Ammon's horn (tissue), 1 donor: ENCODE measurements at places on chromosomes 11 and 22.

DNA sequence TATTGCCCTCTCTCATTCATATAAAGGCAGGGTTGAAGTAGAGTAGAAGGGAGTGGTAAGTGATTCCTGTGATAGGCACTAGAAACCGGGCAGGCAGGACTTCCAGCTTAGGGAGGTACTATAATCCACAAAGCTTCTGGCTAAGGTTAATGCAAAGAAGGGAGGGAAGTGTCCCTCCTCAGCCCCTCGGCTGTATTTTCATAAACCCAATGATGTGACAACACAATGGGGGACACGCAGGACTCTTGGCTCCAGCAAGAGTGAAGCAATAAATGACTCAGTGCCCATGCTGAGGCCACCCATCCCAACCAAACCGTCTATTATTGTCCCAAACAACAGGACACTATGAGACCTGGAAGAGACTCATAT lies 90.7 kb downstream of the ETS1 start:
- DNase-seq, result no peak

DNA sequence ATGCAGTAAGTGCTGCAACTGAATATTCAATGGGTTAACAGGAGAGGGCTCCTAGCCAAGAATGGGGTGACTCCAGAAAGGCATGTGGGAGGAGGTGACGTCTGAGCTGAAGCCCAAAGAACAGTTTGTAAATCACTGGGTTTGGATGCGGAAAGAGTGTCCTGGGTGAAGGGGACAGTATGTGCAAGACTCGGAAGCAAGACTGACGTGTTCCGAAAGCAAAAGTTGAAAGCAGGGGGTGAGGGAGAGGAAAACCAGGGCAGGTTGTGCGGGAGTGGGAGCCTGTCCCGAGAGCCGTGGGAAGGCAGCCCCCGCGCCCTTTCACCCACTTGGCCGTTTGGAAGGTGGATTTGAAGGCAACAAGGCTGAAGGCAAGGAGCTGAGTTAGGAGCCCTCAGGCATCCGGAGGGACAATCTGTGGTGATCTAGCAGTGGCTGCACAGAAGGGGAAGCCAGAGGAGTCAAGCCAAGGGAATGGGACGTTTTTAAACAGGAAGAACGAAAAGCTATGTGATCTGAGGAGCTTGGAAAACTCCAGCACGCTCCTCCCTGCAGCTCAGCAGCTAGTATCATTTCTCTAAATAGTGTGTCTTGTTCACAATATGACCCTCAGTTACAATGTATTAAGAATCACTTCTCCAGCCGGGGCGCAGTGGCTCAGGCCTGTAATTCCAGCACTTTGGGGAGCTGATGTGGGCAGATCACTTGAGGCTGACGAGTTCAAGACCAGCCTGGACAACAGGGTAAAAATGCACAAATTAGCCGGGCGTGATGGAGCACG lies 7.7 kb downstream of the SLC25A18 start:
- DNase-seq, result peak; percentile 89

DNA sequence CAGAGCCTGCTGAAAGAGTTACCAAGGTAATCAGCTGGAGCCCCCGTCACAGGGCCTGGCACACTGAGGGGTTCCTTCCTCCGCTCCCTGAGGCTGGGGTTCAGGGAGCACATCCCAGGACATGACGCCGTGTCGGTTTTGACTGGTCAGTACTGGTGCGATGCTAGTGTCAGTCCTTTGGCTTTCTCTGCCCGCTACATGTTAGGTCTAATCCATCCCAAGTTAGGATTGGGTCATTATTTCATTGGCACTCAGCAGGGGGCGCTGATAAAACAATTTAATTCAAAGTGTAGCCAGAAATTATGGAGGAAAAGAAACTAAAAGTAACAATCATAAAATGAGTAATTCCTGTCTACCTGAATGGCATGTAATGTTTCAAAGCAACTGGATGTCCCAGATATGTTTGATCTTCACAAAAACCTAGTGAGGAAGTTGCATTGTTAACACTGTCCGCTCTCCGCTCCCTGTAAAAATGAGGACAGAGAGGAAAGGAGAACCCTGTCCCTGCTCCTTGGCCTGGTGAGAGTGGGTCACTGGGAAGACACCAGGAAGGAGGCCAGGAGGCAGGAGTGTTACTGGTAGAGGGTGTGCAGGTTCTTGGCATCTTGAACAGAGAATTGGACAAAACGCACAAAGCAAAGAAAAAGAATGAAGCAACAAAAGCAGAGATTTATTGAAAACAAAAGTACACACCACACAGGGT lies 27.1 kb downstream of the TSKU start:
- no peak for DNase-seq

- DNase-seq, result no peak
These were observed 36.7 kb downstream of the ADAMTS8 start for GRCh38 chr11:130391711-130392110.

DNA sequence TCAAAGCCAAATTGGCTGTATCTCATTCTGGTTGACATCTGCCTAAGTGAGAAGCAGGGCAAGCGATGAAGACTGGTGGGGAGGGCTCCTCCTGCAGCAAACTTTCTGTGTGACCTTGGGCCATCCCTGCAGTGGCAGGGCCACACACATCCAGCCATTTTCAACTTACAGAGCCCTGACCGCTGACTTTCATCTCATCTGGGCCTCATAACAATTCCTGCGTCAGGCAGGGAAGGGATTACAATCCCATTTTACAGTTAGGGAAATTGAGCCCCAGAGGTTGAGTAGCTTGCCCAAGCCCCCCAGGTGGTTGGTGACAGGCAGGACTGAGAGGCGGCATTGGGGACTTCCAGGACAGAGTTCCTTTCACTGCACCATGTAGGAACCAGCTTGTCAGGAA lies 21.9 kb downstream of the TPBGL start:
- no peak for DNase-seq

DNA sequence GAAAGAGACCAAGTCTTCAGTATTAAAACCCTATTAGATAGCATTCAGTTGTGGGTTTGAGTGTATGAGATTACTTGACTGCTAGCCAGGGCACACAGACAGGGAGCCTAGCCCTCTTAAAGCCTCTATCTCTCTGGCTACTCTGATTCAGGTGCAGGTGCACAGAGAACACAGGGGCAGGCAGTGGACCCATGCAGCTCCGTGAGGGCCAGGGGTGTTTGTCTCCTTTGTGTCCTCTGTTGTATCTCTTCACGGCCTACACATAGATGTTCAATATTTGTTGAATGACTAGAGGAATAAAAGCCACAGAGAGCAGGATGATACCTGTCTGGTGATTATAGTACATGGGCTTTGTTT lies 21.5 kb upstream of the AIFM3 start:
- no peak for DNase-seq

DNA sequence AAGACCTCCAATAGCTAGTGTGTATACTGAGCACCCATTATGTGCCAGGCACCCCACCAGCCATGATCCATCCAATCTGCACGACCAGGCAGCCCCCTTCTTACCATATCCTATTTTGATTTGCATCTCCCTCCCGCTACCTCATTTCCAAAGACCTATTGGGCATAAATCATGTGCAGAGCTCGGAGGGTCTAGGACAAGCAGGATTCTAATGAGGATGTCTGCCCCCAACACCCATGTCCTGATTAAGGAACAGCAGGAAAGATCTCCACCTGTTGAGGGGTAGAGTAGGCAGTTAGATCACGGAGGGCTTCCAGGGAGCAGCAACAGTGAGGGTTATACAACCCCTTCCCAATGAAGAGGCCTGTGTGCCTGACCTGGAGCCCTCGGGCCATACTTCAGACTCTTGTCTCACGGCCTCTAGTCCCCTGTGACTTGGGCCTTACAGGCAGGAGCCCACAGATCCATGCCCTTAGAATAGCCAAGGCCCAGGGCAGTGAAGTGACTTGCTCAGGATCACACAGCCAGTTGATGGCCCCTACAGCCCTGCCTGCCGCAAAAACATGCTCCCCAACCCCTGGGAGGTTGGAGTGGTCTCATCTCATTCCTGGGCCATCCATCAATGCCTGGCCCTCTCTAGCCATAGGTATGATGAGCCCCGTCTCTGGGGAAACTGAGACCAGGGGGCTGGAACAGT lies 3.5 kb downstream of the RAB3IL1 start:
- DNase-seq, result no peak

GRCh38 chr22:48761546-48761945 lies 1066.1 kb downstream of the BRD1 start:
- DNase-seq, result no peak

DNA sequence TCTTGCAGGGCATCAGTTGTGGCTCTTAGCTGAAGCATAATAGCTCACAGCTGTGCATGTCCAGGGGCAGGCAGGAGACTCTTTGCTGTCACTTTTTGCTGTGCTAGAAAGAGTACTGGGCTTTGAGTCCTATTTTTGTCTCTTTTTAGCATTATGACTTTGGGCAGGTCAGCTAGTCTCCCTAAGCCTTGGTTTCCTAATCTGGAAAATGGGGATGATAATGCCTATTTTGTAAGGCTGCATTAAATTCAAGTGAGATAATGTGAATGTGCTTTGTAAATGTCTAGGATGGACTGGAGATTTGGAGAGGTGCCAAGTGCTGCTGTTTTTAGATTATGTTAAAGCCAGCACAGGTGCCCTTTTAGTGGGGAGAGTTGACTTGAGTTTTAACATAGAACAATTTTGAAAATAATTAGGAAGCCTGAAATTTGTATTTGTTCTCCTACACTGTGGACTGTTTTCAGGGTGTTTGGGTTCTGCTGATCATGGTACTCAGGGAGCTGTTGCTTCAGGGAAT lies 19.1 kb downstream of the CABIN1 start:
- DNase-seq, result no peak

DNA sequence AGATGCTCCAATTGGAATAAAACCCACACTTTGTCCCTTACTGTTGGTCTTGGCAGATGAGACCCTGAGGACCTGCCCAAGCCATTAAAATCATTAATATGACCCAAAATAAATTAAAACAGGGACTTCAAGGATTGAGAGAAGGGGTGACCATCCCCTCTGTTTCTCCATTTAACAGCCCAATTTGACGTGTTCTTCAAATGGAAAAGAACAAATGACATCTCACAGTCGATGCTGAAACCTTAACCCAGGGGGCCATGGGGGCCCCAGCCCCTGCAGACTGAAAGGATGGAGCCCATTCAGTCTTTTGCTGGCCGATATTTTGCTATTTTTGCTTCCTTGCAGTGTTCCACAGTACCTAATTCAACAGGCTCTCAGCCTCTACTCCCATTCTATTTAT lies 20.5 kb downstream of the ZNF74 start:
- no peak for DNase-seq

DNA sequence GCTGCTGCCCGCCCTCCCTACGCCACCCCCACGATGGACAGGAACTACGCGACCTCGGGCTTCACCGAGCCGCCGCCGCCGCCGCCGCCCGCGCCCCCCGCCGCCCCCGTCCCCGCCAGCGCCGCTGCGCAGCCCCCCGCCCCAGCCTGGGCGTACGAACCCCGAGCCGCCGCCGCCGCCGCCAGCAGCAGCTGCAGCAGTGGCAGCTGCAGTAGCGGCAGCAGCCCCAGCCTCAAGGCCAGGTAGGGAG lies 407 bp downstream of the QSER1 start:
- no peak for DNase-seq

GRCh38 chr11:77202941-77203900 lies 75.2 kb downstream of the MYO7A start:
- DNase-seq, result no peak

DNA sequence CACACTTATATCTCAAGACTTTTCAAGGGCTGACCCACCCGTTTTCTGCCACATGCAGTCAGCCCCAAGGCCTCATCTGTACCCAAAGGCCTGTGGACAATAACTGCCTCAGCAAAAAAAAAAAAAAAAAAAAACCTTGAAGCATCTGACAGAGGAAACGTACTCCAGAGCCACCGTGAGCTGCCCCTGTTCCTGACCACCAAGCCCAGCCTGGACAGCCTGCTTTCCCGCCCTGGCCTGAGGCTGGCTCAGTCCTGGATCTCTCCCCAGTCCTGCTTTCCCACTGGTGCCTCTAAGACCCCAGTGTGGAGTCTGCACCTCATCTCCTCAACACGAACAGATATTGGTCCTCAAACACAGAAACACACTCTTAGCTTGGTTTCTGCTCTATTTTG lies 66.5 kb downstream of the SLC35F2 start:
- DNase-seq, result no peak

DNA sequence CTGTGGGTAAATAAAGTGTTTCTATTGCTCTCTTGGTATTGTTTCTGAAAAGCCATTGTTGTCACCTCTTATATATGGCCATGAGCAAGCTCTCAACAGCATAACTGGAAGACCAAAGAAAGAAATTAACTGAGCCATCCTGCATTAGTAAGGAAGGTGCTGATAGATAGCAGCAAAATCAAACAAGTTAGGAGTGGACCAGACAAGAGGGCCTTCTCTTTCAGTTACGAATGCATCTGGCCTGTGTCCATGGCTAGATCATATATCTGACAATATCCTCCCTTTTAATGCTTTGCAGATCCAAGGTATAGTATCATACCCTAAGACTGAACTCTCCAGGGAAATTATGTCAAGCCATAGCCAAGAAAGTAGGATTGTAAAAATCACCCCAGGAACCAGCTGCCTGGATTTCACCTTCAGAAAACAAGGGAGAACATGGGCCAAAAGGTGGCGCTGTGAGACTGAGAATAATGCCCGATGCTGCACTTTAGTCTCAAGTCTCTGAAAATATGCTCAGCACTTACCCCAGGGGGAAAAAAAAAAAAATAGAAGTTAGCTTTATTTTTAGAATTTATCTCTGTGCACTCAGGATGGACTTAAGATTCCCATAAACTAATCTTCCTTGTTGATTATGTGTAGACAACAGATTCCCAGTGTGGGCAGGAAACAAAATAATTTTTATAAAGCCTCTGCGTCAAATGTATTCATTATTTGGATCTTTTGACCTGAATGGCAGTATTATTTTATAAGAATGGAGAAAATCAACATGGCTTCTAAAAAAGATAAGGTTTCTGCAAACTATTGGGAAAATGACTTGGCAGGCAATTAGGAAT lies 415.1 kb downstream of the ETS1 start:
- peak; percentile 89 for DNase-seq
